ENCODE measurements at places on chromosomes 12 and 14.

DNA sequence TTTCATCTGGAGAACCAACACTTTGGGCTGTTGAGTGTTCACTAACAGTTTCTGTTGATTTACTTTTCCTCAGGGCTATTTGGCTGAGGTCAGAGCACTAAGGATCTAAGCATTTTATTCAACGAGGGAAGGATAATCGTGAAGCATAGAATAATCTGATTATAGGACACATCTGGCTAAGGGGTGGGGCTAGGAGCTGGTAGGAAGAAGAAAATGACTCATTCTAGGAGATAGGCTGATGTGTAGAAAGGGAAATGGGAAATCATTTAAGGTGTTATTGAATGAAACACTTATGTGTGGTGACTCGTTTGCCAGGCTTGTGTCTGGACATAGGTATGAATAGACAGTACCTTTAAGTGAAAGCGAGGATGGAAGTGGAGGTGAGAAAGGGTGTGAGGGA, 167.2 kb downstream of the ETNK1 start:
- DNase-seq, result no peak

DNA sequence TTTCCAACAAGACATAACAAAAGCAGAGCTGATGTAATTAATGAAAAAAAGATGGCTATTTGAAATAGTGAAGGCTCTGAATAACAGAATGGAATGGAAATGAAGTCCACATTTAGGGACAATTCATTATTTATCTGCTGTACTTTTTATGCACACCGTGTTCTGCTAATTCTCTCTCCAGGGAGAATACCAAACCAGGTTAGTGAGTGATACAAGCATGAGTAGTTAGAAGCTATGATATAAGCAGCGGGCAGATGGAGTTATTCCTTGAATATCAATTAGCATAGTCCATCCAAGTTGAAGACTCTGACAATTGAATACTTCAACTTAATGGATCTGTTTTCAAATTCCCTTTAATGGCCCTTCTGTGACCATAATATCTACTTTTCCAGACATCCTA, 162.1 kb upstream of the TMTC2 start:
- DNase-seq, result no peak

- peak; percentile 22 for DNase-seq
Observed at GRCh38 chr14:79011091-79011919, 841.1 kb downstream of the NRXN3 start.

DNA sequence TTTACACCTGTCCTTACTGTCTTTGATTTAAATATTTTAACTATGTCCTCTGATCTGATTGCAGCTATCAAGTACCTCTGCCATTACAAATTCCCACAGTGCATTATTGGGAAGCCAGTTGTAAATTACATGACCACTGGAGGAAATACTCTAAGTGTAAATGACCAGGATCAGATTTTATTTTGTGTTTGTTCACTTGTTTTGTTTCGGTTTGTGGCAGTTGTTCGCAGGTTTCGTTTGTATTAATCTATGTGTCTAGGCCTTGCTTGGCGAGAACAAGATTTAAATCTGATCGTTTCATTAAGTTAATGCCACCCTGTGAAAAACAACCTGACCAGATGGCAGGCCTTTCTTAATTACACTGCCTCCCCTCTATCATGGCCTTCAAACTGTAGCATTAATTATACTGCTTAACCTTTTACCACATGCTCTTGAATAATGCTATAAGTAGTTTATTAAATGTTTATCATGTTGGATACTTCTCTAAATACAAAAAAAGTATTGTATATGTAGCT, 990.1 kb downstream of the TMTC2 start:
- DNase-seq, result peak; percentile 25

- no peak for DNase-seq
Observed at GRCh38 chr12:132510746-132511477, 21.0 kb downstream of the FBRSL1 start.

DNA sequence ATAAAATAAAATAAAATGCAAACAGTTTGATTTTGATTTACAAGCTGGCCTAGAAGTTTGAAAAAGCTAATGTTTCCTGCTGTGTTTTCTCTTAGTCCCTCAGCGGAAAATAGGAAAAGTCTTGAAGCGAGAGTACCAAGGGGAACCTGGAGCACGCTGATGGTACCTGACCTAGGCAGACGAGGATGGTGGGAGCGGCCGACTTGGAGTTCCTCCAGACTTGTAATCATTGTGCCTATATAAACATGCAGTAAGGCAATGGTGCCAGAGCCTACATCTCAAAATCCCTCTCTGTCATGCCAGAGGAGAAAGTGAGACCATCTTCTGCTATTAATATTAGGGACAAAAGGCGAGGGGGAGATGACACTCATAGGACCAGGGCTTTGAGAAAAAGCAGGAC, 371.7 kb downstream of the TMEM132D start:
- no peak for DNase-seq

DNA sequence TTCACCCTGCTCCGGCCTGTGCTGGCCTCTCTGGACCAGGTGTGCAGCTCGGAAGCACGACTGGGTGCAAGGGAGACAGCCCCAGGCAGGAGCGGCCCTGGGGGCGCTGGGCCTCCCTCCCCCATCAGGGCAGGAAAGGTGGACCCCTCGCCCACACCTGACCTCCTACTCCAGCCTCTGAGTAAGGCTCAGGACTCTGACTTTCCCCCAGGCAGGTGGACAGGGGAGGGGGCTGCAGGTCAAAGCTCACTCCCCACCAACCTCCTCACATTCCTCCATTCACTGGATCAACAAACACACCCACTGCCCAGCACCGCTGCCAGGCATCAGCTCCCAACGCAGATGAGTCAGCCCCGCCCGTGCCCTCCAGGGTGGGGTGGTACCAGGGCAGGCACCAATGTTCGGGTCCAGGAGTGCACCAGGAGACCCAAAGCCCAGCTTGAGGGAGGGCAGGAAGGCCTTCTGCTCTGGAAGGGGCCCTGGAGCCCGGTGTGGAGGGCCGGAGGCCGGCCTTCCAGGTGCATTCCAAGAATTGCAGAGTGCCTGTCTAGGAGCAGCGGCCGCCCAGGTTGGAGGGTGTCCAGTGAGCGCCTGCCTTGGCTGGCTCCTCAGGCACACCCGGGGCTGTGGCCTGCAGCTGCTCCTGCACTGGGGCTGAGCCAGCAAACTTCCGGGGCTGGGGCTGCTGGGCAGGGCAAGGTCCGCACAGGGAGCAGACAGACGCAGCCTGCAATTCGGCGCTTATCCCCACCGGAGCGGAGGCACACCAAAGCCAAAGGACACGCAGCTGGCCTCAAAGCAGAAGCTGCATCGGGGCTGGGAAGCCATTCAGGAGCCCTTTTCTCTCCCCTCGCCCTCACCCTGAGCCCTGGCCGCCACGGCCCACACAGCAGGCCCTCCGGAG, 1.6 kb upstream of the INF2 start:
- no peak for DNase-seq

- DNase-seq, result no peak
Observed at GRCh38 chr14:89681086-89682018, 264.3 kb upstream of the FOXN3 start.

- no peak for DNase-seq
Observed at GRCh38 chr12:80415466-80415865, 28.6 kb upstream of the PTPRQ start.

- no peak for DNase-seq
Observed at GRCh38 chr12:6970096-6970527, 352 bp downstream of the PHB2 start.

DNA sequence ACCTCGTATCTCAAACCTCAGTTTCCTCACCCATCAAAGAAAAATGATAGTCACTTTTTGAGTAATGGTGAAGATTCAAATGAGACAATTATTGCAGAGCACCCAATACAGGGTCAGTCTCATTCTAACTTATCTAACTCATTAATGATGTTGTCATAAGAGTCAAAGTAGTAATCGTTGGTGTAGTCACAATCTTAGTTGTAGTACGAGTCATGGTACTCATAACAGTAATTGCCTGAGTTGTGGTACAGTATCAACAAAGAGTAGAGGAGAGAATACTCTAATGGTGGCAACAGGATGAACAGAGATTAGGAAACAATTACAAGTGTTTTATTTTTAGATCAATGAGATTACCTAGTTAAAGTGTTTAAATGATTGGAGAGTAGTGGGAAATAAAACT, 93.6 kb upstream of the TMTC2 start:
- DNase-seq, result no peak

- no peak for DNase-seq
Observed at GRCh38 chr12:108595711-108596647, 1.9 kb downstream of the TMEM119 start.

GRCh38 chr12:107339487-107339886, 246.1 kb upstream of the CRY1 start:
- DNase-seq, result no peak

- no peak for DNase-seq
Observed at GRCh38 chr12:116803013-116803736, 65.1 kb downstream of the RNFT2 start.

DNA sequence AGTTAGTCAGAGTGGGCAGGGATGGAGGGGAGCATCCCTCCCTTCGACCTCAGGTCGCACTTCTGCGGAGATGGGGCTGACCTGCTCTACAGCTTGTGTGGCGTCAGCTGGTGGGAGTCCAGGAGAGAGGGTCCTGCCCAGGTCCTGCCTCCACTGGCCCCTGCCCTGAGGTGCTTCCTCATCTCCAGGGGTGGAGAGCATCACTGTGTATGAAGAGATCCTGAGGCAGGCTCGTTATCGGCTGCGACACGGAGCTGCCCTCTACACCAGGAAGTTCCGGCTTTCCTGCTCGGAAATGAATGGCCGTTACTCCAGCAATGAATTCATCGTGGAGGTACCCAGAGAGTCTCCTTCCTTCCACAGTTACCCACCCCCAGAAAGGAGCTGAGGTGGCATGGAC, 20.2 kb downstream of the CLSTN3 start:
- DNase-seq, result no peak

DNA sequence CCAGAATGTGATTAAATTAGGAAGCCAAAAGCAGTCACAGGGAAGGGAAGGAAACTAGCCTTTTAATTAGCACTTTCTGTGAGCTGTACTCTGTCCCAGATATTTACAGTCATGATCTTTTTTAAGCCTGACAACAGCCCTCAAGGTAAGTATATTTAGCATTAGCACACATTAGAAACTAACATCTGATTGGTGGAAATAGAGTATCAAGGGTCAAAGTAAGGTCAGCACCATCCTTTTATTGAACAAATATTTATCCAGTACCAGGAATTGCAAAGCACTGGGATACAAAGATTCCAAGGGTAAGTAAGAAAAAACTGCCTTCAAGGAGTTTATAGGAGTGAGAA, 28.2 kb downstream of the RPGRIP1 start:
- DNase-seq, result no peak

DNA sequence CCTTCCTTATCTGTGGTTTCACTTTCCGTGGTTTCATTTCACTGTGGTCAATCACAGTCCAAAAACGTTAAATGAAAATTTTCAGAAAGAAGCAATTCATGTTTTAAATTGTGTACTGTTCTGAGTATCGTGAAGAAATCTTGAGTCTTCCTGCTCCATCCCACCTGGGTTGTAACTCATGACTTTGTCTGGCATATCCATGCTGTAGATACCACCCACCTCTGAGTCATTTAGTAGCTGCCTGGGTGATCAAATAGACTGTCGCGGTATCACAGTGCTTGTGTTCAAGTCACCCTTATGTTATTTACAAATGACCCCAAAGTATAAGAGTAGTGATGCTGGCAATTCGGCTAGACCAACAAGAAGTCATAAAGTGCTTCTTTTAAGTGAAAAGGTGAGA, 521.2 kb downstream of the AACS start:
- DNase-seq, result no peak

DNA sequence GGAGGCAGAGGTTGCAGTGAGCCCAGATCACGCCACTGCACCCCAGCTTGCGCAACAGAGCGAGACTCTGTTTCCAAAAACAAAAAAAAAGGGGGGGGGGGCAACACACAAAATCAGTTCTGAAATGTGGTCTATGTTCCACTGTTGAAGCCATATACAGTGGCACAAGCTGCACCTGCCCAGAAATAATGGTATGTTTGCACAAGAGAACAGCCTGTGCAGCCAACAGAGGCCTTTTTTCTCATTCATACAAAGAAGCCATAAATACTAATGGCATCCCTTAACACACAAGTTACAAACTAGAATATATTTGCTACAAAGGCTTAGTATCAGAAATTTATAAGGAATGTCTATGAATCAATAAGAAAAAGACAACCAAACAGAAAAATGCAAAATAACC, 37.1 kb downstream of the ITPR2 start:
- no peak for DNase-seq

GRCh38 chr12:101933866-101934514, 56.6 kb downstream of the DRAM1 start:
- DNase-seq, result no peak

GRCh38 chr12:65355461-65355860, 77.0 kb downstream of the MSRB3 start:
- no peak for DNase-seq

- DNase-seq, result no peak
Observed at GRCh38 chr12:82873309-82873708, 186.6 kb downstream of the TMTC2 start.

DNA sequence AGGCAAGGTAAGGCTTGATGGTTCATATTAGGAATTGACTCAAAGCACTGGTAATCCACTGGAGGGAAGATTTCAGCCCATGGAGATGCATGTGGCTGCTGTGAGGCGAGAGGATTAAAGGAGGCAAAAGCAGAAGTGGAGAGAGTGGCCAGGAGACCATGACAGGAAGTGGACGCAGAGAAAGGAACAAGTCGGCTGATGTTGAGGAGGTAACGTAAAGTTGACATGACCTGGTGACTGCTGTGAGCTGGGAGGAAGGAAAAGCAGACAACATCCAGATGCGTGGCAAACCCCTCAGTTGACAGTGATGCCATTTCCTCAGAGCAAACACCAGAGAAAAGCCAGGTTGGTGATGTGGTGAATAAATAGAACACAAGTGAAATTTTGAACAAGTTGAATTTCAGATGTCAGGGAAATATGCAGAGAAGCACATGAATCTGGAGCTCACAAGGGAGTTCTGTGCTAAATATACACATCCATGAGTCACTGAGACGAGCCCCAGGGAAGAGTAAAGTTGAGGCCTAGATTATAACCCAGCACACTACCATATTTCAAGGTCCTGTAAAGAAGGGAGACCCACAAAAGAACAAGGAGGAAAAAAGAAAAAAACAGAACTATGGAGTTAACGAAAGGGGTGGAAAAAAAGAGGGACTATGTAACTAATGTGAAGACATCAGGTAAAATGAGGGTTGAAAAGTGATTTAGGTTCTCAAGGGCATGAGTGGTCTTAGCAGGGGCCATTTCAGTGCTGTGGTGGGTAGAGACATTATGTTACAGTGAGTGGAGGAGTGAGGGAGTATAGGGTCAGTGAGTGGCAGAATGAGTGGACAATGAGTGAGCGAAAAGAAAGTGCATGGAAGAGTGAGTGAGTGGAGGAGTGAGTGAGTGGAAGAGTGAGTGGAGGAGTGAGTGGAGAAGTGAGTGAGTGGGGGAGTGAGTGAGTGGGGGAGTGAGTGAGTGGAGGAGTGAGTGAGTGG, 61.6 kb upstream of the GZMB start:
- DNase-seq, result no peak

All from left kidney (tissue), 8 donors.